ENCODE measurements at places on chromosomes 3 and 15.

GRCh38 chr15:90813796-90814190 is 54.6 kb upstream of the FURIN start:
- DNase-seq = peak; percentile 49

DNA sequence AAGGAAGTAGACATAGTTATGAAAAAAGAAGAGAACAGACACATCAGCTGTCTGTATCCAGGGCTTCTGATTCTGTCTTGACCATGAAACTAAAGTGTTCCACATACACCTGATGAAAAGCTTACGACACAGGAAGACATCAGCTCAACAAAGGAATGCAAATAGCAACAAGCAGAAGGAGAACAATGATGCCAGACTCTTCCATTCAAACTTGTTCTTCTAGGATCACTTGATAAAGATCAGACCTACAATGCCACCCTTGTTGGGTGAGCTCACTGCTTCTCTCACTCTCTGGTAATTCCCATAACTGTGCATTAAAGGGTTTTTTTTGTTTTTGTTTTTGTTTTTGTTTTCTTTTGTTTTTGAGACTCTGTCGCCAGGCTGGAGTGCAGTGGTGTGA is 49.7 kb downstream of the GATM start:
- DNase-seq = no peak

GRCh38 chr3:47452453-47453215 is 23.1 kb downstream of the SCAP start:
- DNase-seq = no peak

DNA sequence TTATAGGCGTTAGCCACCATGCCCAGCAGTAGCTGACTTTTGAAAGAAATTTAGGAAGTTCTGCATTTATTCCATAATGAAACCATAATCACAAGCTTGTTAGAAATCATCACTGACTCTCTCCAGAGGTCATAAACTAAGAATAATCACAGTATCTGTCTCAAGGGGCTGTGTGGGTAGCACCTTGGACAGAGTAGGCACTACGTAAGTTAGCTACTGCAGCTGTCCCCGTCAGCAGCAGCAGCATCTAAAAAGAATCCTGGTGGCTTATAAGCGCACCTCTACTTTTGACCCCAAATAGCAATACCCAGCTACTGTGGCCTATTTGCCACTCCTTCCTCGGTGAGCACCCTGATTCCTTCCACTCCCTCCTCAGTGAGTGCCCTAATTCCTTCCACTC is 57.8 kb upstream of the RPL35A start:
- DNase-seq = no peak

GRCh38 chr3:148089171-148089570 is 608.5 kb upstream of the AGTR1 start:
- DNase-seq = no peak

GRCh38 chr15:63072809-63073277 is 30.3 kb downstream of the TPM1 start:
- DNase-seq = no peak

DNA sequence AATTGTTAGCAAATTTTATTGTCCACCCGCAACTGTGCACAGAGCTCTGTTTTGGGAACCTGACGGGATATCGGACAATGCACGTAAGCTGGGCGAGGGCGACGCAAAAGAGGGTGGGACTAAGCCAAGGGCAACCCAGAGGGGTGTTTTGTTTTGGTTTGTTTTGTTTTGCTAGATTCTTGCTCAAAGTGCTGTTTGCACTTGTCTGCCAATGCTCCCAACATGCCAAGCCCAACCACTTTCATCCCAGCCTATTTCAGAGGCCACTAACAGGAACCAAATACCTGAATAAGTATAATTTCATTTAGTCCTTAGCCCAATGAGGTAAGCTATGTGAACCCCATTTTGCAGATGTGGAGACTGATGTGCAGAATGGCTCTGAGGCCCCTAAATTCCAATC is 9.7 kb upstream of the CMTM7 start:
- DNase-seq = no peak

GRCh38 chr3:44206261-44206660 is 35.4 kb upstream of the TOPAZ1 start:
- no peak for DNase-seq

- no peak for DNase-seq
Measured at GRCh38 chr3:119831022-119831421, 49.1 kb downstream of the NR1I2 start.

DNA sequence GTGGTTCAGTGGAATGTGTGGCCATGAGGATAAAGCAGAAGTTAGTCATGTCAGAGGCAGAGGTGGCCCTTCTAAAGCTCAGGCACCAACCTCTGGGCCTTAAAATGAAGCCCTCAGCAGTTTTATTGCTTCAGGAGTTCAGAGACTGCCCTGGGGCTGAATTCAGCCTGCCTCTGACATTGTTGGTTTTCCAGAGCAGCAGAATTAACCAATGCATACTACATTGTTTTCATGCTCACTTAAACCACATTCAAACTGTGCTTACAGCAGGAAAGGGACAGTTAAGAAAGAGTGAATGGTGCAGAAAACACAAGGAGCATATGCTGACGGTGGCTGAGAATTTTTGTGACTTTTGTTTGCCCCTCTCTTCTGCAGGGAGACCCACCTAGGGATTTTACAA is 320.2 kb downstream of the CHST2 start:
- DNase-seq = no peak

- DNase-seq = no peak
Measured at GRCh38 chr15:25182098-25182478, 227.3 kb downstream of the SNRPN start.

GRCh38 chr3:149536429-149536828 is 61.9 kb downstream of the TM4SF4 start:
- DNase-seq = peak; percentile 33

- no peak for DNase-seq
Measured at GRCh38 chr3:188557235-188557634, 403.3 kb downstream of the LPP start.

- no peak for DNase-seq
Measured at GRCh38 chr15:36612063-36612788, 32.8 kb downstream of the CDIN1 start.

DNA sequence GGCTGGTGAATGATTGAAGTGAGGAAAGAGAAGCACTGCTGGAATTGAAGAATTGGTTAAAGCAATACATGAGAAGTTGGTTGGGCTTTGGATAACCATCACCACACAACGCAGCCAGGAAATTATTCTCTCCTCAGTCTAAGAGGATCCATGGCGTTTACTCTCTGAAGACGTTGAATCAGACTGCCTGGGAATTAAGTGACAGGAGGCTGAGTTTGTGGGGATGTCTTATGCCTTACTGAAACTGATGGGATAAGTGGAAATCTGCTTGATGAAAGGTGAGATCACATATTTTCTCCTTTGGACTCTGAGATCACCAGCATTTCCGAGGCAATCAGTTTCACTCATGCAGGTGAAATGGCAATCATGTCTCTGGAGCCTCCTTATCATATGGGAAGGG is 456.1 kb upstream of the GBE1 start:
- no peak for DNase-seq

GRCh38 chr15:32641517-32642059 is at the start of gene SCG5:
SCG5 (plus strand) TSS chr15:32641710; CDS start chr15:32643593, 1,883 bp downstream.
- peak; percentile 84 for DNase-seq

DNA sequence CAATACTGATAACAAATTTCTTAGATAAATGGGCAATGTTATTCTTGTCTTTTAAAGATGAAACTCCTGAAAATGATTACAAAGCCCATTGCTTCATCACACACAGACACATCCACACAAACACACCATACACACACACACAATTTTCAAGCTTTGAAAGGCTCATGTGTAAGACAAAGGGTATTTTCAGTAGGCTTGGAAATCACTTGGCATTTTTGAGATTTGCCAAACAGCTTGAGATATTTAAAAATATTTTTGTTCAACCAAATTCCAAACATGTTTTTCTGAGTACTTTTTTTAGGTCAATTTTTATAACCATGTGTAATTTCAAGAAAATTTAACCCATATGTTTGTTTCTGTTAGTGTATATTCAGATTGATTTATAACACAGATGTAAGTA is 283.7 kb downstream of the ROBO2 start:
- DNase-seq = no peak

GRCh38 chr3:157127268-157127667 is 32.7 kb downstream of the CCNL1 start:
- no peak for DNase-seq

- DNase-seq = no peak
Measured at GRCh38 chr3:72259755-72260587, 475.0 kb upstream of the PROK2 start.

GRCh38 chr3:59143447-59143846 is 93.6 kb upstream of the CFAP20DC start:
- no peak for DNase-seq

- no peak for DNase-seq
Measured at GRCh38 chr3:8864402-8865350, 95.3 kb upstream of the OXTR start.

- DNase-seq = no peak
Measured at GRCh38 chr3:126213379-126214028, 33.1 kb upstream of the ALDH1L1 start.

DNA sequence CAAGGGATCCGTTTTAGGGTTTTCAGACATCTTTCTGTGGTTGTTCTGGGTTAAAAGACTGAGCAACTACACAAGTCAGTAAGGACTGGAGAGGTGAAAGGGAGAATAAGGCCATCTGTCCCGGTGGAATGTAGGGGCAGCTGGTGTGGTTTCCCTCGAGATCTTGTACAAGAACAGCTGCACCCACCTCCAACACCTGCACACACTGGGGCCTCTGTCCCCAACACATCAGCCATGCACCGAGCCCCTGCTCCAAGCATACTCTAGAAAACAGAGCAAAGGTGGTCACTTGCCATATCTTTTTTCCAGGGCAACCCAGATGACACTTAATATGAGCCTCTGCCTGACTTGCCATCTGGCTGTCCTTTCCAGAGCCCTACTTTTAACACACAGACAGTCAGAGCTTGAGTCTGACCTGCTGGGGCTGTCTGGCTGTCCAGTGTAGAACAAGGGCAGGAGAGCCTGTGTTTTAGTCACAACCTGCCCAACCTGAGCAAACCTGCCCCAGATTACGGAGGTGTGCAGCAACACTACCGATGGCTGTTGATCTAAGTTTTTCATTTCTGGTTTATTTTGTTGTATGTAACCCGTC is 12.2 kb downstream of the MAN2A2 start:
- DNase-seq = no peak

DNA sequence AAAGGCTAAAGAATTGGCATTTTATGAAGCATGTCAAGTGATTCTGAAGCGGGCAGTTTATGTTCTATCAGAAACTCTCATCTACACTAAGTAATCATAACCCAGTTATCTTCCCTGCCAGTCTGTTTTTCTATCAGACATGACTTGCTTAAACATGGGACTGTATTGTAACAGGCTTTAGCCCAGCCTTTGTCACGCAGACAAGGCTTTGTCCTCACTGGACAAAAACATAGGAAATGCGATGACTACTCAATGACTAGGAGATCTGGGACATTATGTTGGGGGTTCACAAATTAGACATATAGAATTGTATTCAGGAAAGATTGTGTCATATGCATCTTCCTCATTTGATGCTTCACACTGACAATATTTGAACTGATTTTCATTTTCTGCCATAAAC is 115.5 kb downstream of the GADL1 start:
- DNase-seq = no peak

GRCh38 chr15:68429691-68430470 is 2.1 kb downstream of the ITGA11 start:
- no peak for DNase-seq

DNA sequence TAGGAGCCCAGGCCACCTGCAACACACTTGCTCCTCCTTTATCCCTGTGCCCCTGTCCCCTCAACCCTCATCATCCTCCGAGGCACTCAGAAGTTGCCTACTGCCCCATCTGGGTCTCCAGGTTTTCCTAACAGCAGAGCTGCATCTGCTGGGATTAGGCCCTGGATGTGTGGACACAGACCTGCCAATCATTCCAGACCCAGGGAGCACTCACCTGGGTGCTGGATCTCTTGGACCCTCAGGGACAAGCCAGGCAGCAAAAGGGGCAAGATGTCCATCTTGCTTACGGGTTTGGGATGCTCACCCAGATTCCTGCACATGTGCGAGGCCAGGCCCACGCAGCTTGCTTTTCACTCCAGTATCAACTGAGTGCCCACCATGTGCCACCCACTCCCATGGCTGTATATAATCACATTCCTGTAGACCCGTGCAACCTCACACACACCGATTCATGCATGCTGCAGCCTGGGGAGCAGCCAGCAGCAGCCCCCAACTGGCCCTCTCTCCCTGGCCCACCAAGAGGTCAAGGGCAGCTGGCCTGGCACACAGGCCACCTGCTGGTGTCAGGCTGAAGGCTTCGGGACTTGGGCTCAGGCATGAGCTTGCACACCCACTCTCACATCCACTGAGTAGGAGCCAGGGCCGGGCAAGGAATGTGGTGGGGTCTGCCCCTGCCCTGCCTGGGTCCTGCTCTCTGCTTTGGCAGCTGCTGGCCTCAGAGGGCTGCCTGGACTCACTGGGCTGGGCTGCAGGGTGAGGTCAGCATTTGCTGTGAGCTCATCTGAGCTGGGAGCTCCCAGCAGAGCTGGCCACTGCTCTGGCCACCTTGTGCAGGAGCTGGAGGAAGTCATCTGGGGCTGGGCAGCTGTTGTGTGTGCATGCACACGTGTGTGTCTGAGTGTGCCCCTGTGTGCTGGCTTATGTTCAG is 14.9 kb downstream of the PRKCD start:
- DNase-seq = no peak

DNA sequence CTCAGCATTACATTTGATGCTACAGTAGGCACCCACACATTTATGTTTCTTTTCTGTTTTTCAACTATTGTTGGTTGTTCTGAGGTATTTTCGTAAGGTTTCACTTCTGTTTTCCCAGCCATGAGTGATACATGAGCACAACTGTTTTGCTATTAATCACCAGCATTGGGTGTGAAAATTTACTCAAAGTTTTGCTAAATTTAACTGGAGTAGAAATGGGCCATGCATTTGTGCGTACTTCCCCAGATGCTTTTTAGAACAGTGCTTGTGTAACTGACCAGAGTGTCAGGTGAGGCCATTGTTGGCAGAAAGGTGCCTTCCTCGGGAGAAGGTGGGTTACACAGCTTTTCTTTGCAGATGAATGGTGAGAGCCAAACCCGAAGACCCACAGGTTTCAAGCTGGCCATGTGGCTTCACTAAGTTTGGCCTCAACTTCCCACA is 70.4 kb downstream of the ST6GAL1 start:
- DNase-seq = no peak

DNA sequence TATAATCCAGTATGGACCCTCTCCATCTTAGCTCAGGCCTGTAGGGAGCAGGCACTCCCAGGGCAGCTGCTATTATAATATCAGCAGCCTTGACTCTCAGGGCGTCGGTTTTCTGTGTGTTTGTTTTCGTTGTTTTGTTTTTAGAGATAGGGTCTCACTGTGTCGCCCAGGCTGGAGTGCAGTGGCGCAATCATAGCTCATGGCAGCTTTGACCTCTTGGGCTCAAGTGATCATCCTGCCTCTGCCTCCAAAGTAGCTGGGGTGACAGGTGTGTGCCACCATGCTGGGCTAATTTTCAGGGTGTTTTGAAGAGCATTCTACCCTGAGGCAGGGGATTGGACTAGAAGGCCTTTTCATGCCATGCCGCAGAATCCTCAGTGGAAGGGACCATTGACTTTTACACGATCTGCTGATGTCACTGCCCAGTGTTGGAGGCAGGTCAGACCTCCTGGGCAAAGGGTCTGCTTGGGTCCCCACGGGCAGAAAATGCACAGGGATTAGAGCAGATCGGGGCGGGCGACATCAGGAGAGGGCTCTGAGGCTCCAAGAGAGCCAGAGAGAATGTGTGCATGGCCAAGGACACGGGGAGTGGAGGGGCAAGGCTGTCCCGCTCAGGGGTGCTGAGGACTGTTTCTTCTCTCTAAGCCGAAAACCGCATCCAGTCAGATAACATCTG is 7.8 kb downstream of the MELTF start:
- DNase-seq = no peak

- no peak for DNase-seq
Measured at GRCh38 chr15:36901012-36901411, 199.3 kb downstream of the MEIS2 start.
